Stomach (tissue), 19 donors: ENCODE measurements at places on chromosomes 7 and 10. TPM values are rescaled to one million over a fixed set of nuclear protein-coding genes. Genes with fewer than 3 reads are reported as not detected.
A peak's percentile ranks its signal among the peaks of the same experiment; 100 is the strongest.

DNA sequence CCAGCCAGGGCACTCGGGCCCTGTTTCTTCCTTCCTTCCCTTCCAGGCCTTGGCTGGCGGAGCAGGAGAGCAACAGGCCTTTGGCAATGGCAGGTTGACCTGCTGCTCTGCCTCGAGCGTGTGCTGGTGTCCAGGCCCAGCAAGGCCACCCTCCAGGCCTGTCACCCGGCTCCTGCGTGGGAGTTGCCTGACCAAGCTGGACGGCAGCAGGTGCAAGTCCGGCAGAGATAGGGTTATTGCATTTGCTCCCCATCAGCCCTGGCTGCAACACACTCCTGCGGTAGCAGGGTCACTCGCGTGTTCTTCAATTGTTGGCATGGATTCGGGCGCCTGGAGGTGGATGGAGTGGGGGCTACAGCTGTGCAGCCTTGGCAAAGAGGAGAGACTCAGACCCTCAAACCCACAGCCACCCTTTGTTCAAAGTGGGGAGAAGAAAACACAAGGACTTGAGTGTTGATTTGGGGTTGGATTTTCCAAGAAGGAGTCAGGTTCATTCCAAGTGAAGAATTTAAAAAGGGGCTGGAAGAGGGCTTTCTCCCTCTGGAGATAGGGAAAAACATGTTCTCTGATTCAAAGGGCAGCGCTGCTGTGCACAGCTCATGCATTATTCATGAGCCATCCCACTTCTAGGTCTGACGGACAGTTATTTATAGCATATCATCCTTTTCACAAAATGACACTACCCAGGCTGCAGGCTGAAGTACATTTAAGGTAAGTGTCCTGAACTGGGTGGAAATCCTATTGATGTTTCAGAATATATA, 64.2 kb upstream of the PITRM1 start:
- no peak for DNase-seq

Gene SAP25
- total RNA-seq: not detected

Gene POLR2J2
- 8.3 TPM for total RNA-seq

Gene SPOCK2
- total RNA-seq: 31.7 TPM

Gene ZYX
- total RNA-seq: 48.2 TPM

Gene SLC12A9
- total RNA-seq: 26.1 TPM

GRCh38 chr7:121557034-121557892, 161.2 kb upstream of the FAM3C start:
- DNase-seq: no peak

Gene GLUD1
- total RNA-seq: 61.3 TPM

GRCh38 chr10:122504610-122504950, 43.2 kb downstream of the HTRA1 start:
- DNase-seq: peak; percentile 78

GRCh38 chr10:66835400-66835799, 90.4 kb upstream of the LRRTM3 start:
- DNase-seq: no peak

GRCh38 chr10:98915911-98916310, 319.7 kb downstream of the HPSE2 start:
- no peak for DNase-seq

Gene ATOH7
- total RNA-seq: not detected

Gene ITIH2
- total RNA-seq: not detected

Gene OR6B1
- not detected for total RNA-seq

DNA sequence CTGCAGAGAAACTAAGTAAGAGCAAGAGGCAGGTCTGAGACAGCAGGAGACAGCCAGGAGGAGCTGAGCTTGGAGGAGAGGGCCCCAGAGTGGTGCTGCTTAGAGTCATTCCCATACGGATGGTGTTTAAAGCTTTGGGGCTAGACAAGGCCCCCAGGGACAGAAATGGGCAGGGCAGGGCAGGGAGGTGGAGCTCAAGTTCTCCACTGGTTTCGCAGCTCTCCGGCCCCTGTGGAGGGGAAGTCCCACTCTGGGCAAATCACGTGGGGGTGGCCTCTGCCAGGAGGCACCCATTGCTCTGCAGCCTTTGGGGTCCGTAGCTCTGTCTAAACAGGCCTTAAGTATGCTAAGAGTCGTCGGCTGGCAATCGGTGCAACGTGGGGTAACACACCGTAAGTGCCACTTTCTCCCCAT, 1.0 kb upstream of the PTPRE start:
- no peak for DNase-seq

DNA sequence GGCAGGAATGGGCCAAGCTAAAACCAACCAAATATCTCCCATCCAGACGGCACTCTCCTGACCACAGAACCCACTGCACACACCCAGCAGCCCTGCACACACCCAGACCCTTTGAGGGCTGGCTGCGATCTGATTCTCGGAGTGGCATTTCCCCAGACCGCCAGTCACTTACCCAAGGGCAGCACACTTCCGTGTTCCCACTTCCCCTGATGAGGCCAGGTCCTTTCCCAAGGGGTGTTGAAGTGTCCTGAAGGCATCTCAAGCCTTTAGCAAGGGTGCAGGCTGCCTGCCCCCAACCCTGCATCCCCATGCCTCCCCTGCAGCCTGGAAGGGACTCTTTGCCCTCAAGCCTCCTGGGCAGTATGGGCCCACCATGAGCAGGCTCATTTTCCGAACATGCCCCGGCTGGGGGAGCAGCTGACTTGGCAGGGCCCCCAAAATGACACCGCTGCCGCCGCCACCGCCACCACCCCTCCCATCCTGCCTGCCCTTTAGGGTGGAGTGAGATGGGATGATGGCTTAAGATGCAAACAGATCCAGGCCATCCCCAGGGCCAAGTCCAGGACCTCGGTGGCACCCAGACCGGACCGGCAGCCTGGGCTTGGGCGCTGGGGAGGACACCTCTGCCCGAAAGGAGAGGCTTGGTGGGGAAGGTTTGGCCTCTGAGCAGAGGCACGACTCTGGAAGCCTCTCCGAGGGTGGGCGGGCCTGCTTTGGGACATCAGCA, 159.8 kb downstream of the NRF1 start:
- no peak for DNase-seq

Gene THSD7A
- 13.2 TPM for total RNA-seq

DNA sequence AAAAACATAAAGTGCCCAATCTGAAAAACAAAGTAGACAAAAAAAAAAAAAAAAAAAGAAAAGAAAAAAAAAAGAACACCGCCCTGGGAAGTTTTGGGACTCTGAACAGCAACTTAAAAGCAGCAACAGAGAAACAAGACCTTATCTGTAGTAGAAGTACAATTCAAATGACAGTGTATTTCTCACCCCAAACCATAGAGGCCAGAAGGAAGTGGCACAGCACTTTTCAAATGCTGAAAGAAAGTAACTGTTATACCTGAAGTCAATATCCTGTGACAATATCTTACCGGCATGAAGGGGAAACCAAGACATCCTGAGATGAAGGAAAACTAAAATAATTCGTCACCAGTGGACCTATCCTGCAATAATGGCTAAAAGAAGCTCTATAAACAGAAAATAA, 112.1 kb downstream of the DNAJC1 start:
- DNase-seq: no peak
